ENCODE measurements at places on chromosomes 1 and 21.

GRCh38 chr1:7177021-7177420 is 391.8 kb downstream of the CAMTA1 start:
- DNase-seq: no peak

- DNase-seq: no peak
Observed at GRCh38 chr1:221521686-221522085, 220.2 kb downstream of the DUSP10 start.

- no peak for DNase-seq
Observed at GRCh38 chr1:31259746-31260145, 20.1 kb upstream of the NKAIN1 start.

DNA sequence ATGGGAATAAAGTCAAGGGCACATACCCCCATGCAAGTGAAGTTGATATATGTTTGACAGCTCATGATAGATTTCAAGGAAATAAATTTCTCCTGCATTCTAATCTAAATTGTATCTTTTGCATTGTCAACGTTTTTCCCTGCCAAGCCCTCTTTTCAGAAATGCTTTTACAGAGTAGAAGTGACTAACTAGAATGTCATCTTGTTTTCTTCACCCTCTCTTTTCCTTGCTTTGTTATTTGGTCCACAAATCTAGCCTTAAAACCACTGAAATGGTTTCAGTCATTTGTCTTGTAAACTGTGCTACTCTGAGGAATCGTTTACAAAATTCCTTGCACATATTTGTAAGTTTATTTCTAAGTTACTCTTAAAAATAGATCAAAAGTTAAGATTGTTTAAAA is 600.8 kb upstream of the CXADR start:
- no peak for DNase-seq

- no peak for DNase-seq
Observed at GRCh38 chr1:14460173-14460572, 138.3 kb upstream of the KAZN start.

- DNase-seq: peak; percentile 95
Observed at GRCh38 chr1:10835822-10836421, 39.5 kb upstream of the CASZ1 start.

DNA sequence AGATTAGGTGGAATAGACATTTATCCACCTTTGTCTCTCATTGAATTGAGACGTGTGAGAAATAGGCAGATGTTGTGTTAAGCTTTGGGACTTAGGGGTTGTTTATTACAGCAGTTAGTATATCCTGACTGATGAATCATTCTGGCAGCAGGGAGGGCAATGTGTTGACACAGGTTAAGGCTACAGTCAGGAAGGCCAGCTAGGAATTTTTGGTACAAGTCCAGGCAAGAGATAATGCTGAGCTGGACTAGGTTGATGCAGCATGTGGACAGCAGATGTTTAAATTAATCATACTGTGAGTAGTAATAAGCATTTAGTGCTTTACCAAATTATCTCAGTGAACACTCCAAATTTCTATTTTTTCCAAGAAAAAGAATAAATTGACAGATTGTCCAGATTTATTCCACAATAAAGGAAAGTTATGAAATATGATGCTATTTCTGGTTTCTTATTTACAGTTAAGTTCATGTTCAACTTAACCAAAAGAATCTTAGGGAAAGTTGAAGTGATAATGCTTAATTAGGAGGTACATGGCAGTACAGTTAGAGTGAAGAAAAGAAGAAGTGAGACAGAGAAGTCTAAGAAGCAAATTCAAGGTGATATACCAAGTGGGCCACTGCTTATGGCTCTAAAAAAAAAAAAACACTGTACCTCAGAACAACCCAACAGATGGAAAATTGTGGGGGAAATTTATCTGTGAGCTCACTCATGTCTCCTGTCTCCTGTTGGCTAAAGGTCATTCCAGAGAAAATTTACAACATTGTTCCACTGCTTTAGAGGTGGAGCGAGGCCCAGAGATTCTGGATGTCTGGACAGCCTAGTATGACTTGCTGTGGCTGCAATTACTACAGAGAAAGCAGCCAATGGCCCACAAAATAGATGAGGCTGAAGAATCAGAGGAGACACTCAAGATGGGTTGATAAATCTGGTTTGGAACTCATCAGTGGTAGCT is 102.7 kb upstream of the C21orf91 start:
- DNase-seq: no peak

DNA sequence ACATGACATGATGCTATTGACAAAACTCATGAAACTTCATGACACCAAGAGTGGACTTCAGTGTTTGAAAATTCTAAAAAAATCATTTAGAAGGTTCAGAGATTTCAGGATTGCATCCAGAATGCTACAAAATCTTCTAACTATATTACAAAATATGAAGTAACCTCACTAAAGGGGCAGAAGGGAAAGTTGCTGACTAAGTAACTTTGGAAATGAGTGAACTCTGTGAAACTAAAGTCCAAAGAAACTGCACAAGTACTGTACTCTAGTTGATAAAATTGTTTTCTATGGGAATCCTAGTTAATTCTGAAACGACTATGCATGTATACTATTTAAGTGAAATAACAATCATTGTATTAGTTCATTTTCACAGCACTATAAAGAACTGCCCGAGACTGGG is 184.4 kb downstream of the LYPLAL1 start:
- no peak for DNase-seq

DNA sequence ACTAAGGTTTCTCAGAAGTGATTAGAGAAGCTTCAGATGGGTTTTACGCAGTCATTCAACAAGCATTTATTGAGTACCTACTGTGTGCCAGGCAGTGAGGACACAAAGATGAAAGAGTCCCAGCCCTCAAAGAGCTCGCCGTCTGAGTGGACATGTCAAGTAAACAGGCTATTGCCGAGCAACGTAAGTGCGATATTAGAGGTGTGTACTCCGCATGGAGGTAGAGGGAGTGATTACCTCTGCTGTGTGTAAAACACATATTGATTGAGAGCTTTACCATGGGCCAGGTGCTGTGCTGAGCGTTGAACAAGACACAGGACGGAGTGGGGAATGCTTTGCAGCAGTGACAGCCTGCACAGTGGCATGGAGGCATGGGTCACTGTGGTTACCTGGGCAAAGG is 49.5 kb upstream of the GPR37L1 start:
- no peak for DNase-seq

DNA sequence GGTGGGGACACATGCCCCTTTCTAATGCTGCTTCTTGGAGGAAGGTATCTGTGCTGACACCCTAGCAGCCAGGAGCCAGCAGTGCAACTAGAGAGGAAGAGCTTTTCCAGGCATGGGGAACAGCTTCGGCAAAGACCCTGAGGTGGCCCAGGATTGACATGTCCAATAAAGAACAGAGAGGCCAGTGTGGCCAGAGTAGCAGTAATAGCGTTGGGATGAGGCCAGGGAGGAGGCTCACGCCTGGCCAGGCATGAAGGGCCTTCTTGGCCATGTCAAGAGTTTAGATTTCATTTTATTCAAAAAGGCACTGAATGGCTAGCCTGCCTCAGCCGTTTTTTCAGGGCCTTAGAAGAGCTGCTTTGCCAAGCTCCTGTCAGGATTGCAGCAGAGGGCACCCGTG is 16.3 kb upstream of the ADAMTSL4 start:
- DNase-seq: no peak

DNA sequence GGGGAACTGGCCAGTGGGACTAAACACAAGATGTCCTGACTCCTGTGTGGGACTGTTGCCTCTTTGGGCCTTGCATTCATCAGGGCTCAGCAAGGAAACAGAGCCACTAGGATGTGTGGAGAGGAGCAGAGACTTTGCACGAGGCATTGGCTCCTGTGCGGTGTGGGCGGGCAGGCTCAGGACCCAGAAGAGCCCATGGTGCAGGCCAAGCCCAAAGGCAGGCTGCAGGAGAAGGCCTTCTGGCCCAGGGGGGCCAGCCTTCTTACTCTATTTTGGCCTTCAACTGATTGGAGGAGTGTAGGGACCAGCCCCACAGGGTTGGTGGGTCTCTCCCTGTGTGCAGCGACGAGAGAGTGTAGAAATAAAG is 23.5 kb downstream of the LRRC3 start:
- no peak for DNase-seq

- DNase-seq: peak; percentile 21
Observed at GRCh38 chr1:228465141-228465540, 22.0 kb upstream of the RNF187 start.

- DNase-seq: peak; percentile 79
Observed at GRCh38 chr1:35707601-35708440, 10.9 kb downstream of the C1orf216 start.

DNA sequence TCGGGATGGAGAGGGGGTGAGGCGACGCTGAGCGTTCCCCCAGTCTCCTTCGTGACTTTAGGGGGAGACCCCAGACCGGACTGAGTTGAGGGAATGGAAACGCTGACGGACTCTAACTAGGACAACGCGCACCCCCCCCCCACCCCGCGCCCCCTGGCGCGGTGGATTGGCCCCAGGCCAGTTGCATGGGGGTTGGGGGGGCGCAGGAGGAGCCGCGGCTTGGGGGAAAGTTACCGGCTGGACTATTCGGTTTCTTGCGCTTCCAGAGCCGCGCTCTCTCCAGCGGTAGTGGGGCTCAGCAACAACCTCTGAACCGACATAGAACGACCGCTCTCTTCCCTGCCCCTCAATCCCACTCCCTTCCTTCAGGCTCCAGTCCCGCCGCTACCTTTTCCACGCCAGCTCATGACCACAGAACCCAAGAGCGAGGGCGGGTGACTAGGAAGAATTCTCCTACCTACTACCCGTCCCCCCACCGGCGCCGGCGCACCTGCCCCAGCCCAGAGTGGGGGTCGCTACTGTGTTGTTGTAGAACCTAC is 694 bp downstream of the ZBTB7B start:
- peak; percentile 32 for DNase-seq

GRCh38 chr1:53603431-53603830 is 135.5 kb downstream of the GLIS1 start:
- DNase-seq: no peak

DNA sequence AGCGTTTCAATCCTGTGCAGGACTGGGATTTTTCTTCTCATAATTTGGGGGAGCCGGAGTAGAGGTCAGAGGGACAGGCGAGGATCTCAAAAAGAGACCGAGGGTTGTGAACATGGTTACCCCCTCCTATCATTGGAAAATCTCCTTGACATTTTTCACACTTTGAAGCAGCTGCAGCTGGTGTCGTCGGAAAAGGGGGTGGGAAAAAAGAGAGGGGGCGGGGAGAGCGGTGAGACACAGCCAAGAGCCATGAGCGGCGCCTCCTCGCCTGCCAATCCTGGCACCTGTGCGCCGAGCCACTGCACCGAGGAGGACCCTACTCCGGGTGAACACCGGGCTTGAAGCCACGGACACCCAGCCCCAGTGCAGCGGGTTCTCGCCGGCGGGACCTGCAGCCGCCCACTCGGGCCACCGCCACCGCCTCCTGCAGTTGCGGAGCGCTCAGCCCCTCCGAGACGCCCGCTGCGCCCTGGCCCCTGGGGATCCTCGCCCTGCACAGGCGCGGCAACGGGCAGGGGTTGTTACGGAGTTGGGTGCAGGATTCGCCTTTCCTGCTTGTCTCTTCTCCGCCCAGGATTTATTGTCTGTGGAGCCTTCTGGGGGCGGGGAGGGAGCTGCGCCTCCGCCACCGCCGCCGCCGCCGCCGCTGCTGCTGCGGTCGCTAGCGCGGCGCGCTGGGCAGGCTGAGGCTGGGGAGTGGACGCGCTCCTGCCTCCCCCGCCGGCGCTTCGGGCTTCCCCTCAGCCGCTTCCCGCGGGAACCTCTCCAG is at the start of gene LRRC7:
Gene LRRC7, plus strand, starts transcription at position 271 of the 769 bp plus-strand sequence. CDS start 718 bp downstream, outside the sequence.
- DNase-seq: peak; percentile 74

GRCh38 chr1:167412072-167412471 is 106.3 kb downstream of the CD247 start:
- peak; percentile 20 for DNase-seq

DNA sequence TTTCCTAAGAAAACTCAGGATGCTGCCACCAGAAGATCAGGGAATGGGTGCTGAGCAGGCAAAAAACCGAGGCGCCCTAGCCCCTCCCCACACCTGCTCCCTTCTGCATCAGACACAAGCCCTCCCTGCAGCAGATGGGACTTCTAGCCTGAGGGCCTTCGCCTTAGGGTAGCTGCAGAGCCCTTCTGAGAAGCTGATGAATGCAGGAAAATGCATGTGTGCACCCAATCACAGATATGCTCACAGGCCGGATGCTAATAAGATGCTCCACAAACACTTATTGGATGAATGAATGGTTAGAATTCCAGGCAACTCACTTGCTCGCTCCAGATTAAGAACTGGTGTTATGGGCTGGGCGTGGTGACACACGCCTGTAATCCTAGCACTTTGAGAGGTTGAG is 6.8 kb upstream of the C1orf210 start:
- no peak for DNase-seq

- DNase-seq: no peak
Observed at GRCh38 chr1:107952989-107953388, 12.0 kb downstream of the VAV3 start.

- no peak for DNase-seq
Observed at GRCh38 chr1:33061834-33062233, 19.1 kb upstream of the AZIN2 start.

- DNase-seq: no peak
Observed at GRCh38 chr1:156516821-156517220, 16.2 kb upstream of the MEF2D start.

DNA sequence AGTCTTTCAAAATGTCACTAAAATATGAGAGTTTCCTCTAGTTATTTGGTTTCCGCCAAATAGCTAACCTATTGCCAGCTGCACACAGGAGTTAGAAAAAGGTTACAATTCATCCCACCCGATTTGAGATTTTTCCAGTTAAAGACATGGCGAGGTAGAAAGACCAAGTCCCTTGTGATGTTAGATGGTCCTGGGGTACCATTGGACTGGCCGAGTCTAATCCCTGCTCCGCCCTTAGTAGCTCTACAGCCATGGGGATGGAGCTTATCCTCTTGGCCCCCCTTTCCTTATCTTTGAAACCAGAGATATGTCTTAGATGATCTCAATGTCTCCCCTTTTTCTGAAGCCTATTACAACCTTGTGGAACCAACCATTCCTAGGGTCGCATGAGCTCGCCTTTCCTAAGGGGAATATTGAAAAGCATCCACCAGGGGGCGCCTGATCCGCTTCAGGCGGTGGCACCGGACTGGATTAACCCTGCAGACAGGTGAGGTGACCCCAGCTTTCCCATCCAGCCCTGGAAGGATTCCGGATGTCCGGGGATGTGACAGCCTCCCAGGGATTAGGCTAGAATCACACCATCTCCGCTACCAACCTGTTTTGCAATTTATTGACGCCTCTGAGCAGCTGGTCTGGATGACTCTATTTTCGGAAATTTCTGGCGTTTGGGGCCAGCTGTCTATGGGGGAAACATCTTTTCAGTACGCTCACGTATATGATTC is 68.3 kb upstream of the SIM2 start:
- DNase-seq: peak; percentile 44

DNA sequence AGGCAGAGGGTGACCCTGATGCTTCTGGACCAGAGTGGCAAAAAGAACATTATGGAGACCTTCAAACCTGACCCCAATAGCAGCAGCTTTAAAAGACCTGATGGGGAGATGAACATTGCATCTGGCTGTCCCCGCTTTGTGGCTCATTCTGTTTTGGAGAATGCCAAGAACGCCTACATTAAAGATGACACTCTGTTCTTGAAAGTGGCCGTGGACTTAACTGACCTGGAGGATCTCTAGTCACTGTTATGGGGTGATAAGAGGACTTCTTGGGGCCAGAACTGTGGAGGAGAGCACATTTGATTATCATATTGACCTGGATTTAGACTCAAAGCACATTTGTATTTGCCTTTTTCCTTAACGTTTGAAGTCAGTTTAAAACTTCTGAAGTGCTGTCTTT is 45.8 kb downstream of the TRAF5 start:
- no peak for DNase-seq

GRCh38 chr1:182617734-182618351 is 13.7 kb upstream of the RGS16 start:
- no peak for DNase-seq

All from NCI-H1105 treated with DMSO at 0.1 percent for 48 hours (cell line).